ENCODE measurements at places on chromosomes 7 and 10. TPM values are rescaled to one million over a fixed set of nuclear protein-coding genes. Genes with fewer than 3 reads are reported as not detected.

Gene C10orf71
- not detected for total RNA-seq

Gene WDFY4
- total RNA-seq: under 0.01 TPM

Gene SLC35G1
- 6.0 TPM for total RNA-seq

Gene ADK
- total RNA-seq: 26.8 TPM

Gene SAMD9
- total RNA-seq: 13.8 TPM

Gene CFAP69
- 5.5 TPM for total RNA-seq

Gene FZD8
- 3.5 TPM for total RNA-seq

Gene UNC5B
- 34.2 TPM for total RNA-seq

Gene CRPPA
- total RNA-seq: 1.2 TPM

Gene CTAGE8
- not detected for total RNA-seq

Gene NODAL
- total RNA-seq: not detected

Gene ZNF503
- total RNA-seq: 22.7 TPM

Gene HMX3
- total RNA-seq: not detected

Gene SLC26A4
- 0.33 TPM for total RNA-seq

Gene COL13A1
- 21.5 TPM for total RNA-seq

Gene OR2A1
- total RNA-seq: under 0.01 TPM

Gene GPC2
- 2.6 TPM for total RNA-seq

Gene CDC14C
- total RNA-seq: 0.17 TPM

Gene CYP2E1
- total RNA-seq: 0.44 TPM

Gene VSTM4
- total RNA-seq: 8.7 TPM
